ENCODE measurements at places on chromosomes 16 and 17.

- DNase-seq = no peak
Observed at GRCh38 chr17:47708864-47709541, 15.0 kb downstream of the TBKBP1 start.

DNA sequence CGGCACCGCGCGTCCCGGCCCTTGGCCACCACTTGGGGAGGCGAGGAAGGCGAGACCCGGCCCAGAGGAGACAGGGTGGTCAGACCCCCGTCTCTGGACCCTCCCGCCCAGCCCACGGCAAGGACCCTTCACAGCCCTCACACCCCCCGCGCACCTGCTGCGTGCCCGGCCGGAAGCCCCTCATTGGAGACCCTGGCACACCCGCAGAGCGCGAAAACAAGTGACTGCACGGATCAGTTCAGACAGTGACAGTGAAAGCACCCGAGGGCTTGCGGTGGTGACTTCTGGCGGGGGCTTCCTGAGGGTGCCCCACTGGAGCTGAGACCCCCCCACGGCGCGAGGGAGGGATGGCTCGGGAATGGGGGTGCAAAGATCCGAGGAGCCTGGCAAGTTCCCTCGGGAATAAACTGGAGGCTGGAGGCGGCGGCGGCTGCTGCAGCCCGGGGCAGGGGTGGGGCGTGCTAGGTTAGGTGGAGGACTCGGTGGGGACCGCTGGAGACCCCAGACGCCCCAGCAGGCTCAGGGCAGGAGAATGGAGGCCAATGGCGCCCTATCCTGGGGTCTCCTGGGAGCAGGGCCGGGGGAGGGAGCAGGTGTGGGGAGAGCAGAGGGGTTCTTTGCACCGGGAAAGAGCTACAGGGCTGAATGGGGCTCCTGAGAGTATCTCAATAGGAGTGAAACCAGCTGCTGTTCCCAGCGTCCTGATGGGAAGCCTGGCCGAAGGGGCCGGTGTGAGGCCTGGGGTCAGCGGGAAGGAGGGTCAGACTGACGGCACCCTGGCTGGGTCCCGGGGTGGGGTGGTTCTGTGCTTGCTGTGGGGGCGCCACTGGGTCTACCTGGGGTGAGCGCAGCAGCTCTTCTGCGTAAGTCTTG, 824 bp upstream of the FBXL16 start:
- no peak for DNase-seq

DNA sequence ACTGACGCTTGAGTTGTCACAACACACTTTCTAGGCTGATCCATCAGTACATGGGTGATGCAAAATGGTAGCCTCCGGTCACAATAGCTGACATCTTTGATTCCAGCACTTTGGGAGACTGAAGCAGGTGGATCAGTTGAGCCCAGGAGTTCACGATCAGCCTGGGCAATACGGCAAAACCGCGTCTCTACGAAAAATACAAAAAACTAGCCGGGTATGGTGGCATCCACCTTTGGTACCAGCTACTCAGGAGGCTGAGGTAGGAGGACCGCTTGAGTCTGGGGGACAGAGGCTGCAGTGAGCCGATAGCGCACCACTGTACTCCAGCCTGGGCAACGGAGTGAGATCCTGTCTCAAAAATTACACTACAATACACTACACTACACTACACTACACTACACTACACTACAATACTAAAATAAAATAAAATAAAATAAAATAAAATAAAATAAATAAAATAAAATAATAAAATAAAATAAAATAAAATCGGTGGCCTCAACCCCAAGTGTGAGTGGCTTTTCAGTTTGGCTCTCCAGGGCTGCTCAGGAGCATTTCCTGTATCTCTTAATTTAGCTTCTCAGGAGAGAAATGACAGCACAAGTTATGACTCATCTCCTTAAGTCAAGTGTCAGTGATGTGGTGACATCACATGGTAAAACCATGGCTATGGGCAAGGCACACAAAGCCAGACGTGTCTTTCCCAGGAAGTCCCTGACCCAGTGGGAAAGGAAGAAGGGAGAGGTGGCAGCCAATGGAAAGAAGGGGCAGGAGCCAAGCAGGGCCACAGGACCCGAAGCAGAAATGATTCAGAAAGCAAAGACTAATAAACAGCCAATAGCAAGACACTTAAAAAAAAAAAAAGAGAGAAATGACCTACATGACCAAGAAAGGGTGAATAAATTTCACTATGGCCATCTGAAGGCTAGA, 75.3 kb upstream of the TBC1D3K start:
- no peak for DNase-seq

DNA sequence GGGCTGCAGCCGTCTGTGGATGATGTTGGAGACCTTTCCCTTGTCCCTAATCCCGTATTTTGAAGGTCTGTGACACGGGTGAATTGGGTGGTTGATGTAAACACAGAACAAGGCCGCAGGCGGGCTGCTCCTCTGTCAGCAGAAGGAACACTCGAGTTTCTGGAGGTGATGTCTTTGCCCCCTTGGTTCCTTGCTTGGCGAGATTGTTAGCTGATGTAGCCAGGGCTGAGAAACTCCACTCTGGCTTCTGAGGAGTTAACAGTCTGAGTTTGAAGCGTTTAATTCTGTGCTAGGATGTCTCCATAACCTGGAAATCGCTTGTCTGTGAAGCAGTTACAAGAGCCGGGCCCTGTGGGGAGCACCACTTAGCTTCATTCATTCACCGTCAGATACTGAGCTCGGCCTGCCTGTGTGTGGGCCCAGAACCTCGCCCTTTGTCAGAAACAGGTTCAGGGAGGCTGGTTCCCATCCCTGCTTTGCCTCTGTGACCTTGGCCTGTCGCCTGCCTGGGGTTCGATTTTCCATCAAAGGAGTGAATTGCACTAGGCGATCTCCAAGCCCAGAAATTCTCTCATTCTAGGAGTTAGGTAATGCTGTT, 1.3 kb downstream of the MAPK8IP3 start:
- DNase-seq = no peak

GRCh38 chr17:60781880-60782412, 104.3 kb downstream of the BCAS3 start:
- no peak for DNase-seq

DNA sequence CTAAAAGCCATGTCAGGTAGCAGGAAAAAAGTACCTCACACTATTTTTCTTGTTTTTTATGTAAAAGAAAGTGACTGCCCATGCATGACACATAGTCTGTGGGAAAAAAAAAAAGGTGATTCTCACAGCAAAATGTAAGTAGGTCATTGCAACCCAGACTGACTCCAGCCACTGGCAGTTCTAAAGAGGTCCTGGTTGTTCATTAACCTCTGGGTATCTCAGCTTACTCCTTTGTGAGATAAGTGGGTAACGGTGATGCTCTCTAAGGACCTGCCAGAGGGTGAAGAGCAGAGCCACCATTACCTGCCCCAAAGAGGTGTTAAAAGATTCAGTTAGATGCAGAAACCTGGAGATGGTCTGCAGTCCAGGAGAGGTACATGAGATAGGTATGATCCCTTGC, 531.9 kb downstream of the GRIN2A start:
- DNase-seq = no peak

DNA sequence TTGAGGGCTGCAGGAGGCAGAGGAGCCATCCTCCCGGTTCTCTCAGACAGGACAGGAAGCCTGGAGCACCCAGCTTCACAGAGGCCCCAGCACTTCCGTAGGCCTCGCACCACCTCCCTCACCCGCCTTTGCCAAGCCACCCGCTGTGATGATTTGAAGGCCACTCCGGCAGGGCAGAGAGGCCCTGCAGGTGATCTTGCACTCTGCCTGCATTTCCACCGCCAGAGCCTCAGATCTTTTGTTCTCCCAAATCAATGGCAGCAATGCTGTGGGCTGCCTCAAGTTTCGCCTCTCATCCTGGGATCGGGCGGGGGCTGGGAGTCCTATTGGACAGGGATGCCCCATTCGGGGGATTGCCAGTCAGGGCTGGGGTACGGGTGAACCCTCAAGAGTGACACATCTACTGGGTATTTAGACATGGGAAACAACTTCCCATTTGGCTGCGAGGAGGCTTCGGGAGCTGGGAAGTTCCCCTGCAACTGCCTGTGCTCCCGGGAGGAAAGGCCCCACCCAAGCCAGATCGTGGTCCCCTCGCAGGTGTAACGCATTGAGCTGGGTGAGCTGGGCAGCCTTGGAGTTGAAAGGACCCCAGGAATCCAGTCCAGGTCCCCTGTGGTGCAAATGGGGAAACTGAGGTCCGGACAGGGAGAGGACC, 34.8 kb upstream of the PEMT start:
- DNase-seq = no peak

GRCh38 chr16:81530296-81530721, 85.7 kb downstream of the CMIP start:
- no peak for DNase-seq

GRCh38 chr17:7656958-7657609, 6.4 kb downstream of the ATP1B2 start:
- no peak for DNase-seq

GRCh38 chr16:86573215-86573614, 5.1 kb upstream of the FOXL1 start:
- no peak for DNase-seq

- DNase-seq = no peak
Observed at GRCh38 chr16:81453091-81453728, 8.6 kb downstream of the CMIP start.

DNA sequence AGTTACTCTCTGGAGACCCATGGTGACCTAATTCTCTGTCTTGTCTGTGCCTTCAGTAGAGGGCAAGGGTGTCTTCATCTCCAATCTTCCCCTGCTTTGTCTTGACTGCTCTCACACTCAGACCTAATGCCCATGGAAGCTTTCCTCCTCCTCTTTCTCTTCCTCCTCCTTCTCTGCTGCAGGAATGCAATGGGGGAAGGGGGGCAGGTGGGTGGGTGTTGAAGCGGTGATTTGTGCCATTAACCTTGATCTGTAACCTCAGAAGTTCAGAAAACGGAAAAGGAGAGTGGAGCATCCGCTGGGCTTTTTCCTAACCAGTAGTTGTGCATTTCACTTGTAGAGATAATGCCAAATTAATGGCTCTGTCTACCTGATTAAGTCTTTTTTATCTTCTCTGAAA, 172.3 kb upstream of the CDH11 start:
- no peak for DNase-seq

DNA sequence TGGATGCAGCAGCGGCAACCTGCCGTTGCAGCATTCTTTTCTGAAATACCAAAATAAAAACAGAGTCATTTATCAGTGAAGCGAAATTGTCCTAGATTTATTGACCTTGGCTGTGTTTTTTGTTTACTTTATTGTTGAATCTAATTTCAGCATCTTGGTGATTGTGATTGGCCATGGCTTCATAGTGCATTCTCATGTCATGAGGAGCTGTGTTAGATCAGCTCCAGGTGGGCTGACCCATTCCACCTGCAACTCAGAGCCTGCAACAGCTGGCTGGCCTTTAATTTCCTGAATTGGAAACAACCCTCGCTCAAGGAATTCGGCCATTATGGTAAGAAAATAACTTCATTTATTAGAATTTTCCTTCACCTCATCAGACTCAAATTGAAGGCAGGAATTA, 16.4 kb downstream of the KRT24 start:
- no peak for DNase-seq

- no peak for DNase-seq
Observed at GRCh38 chr17:73798111-73798748, 154.0 kb upstream of the SDK2 start.

DNA sequence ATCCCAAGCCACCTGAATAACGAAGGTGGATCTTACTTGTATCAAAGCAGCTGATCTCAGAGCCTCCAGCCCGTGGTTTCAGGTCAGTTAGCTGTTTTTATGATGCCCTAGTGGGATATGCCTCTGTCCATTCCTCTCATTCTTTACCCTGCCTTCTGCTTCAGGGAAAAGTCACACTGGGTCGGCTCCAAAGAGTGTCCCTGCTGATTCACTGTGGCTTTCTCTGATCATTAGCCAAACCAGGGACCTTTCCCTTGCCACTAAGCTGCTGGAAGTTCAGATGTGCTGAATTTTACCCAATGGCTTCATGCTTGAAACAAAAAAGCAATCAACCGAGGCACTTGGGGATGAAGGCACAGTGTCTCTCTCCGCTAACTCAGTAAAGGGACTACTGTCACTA, 170.2 kb upstream of the SALL1 start:
- no peak for DNase-seq

GRCh38 chr16:55502801-55503366, 6.0 kb upstream of the LPCAT2 start:
- no peak for DNase-seq

- DNase-seq = no peak
Observed at GRCh38 chr17:13419676-13420075, 182.1 kb downstream of the HS3ST3A1 start.

DNA sequence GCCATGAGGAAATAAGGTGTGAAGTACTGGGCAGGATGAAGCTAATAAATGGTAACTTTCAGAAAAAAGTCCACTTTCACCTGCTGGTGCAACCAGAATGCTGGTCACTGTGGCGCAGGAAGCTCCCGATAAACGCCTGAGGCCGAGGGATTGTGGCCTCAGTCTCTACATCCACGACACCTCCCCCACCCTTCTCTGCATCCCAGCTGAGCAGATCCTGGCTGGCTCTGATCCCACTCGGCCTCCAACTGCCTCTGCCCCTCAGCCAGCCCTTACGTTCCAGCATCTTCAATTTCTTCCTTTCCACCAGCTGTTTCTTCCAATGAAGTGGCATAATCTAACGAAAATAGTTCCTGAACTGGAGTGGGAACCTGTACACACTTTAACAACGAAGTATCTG, 49.5 kb downstream of the COX4I1 start:
- no peak for DNase-seq

DNA sequence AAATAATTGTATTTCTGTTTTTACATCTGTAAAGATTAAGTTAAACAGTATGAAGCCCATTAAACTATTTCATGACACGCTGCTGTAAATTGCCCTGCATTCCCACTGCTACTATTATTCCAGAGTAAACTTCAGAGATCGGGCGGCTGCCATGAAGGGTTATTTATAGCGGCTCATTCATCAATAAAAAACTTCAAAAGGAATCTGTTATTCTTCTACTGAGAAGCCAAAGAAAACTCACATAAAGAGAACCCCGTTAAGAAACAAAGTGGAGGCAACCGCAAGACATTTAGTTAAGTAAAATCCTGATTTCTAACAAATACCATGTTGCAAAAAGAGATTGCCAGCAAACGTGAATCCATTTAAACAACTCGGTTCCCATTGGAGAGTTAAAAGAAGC, 16.4 kb downstream of the FOXL1 start:
- no peak for DNase-seq

Measured in stimulated activated CD8-positive, alpha-beta memory T cell treated with anti-CD3 and anti-CD28 coated beads, Interleukin-15, amount 100 ng/mL, for 4 hours (primary cell).